ENCODE measurements at places on chromosomes 13 and 19.

- DNase-seq: no peak
Observed at GRCh38 chr13:33277946-33278345, 7.6 kb downstream of the STARD13 start.

DNA sequence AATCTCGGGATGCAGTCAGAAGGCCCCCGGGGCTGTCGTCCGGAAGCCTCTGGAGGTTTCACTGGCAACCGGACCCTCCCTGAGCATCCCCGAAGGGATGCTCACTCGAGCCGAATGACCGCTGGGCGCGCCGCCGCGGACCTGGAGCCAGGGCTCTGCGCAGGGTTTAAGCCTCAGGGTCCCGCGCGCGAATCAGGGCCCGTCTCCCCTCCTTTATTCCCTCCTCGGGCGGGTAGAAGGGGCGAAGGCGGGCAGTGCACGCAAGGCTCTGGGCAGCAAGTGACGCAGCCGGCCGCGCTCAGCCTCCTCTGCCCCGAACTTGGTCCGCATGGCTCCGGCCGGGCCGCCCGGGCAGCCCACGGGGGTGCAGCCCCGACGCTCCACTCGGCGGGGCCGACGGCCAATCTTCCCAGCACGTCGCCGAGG is 572 bp downstream of the SHISA2 start:
- DNase-seq: no peak

DNA sequence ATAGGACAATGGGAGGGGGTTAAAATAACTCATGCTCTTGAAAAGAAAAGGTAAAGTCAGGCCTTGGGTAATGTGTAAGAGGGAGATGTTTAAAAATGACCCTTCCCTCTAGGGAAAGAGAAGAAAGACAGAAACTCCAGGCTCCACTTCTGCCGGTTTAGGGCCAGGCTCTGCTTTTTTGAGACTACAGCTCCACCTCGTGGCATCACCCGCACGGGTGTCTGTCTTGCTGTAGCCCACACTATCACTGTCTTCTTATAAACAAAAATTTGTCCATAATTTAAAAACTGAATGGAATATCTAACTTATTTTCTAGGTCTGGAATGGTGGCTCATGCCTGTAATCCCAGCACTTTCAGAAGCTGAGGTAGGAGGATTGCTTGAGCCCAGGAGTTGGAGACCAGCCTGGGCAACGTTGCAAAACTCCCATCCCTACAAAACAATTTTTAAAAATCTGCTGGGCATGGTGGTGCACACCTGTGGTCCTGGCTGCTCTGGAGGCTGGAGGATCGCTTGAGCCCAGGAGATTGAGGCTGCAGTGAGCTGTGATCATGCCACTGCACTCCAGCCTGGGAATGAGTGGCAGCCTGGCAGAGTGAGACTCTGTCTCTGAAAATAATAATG is 65.1 kb upstream of the GTF3A start:
- DNase-seq: peak; percentile 27

DNA sequence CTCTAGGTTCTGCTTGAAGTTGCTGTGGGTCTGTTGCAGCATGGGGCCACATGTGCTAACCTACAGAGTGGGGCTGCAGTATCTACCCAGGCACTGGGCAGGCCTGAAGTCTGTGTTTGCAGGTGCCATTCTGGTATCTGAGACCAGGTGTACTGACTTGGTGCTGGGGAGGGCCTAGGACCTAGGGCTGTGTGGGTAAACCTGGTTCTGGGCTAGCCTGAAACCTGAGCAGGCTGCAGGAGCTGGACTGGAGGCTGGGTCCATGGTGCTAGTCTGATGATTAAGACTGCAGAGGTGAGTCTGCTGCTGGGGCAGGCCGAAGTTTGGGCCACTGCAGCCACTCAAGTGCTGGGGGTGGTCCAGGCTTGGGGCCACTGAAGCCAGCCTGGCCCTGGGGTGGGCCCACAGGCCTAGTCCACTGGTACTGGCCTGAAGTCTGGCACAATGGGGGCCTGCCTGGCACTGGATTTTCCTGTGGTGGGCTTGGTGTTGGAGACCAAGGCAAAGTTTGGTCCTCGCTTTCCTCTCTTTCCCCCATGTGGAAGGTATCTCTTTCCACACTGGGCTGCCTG is 310.6 kb downstream of the NDFIP2 start:
- no peak for DNase-seq

DNA sequence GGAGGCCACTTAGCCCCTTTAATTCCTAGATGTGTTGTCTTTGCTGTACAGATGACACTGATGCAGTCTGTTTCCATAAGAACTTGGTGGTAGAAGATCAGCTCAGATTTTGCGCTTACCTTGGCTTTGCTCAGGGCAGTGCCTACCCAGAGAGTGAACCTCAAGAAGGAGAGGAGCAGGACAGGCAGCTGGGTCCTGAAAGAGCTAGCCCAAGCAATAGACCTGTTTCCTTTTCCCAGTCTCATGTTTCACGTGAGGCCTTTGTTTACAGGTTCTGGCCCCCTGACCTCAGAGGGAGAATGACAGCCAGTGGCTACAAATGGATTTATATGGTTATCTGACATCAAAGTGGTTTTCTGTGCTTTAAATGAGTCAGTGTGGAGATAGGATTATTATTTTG is 40.1 kb downstream of the METTL21C start:
- no peak for DNase-seq

GRCh38 chr13:23979361-23980159 is 82.3 kb upstream of the C1QTNF9B start:
- no peak for DNase-seq

DNA sequence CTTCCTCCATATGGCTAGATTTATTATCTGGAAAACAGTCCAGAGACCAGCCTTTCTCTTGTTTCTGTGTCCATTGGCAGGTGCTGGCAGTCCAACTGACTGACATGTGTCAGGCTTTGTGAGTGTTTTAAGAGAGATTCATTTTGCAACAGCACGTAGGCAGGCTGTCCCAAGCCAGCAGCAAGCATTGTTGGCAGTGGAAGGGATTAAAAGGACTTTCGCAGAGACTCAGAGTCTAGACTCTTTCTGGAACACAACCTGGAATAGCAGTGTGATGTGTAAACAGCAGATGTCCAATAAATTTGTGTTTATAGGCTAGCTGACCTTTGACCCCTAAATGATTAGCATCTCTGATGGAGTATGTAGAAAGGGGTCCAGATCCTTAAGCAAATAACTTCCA is 222.2 kb upstream of the SERP2 start:
- DNase-seq: no peak

- peak; percentile 54 for DNase-seq
Observed at GRCh38 chr19:6021878-6022569, 44.1 kb upstream of the RANBP3 start.

- DNase-seq: no peak
Observed at GRCh38 chr13:38763446-38764381, 76.8 kb downstream of the FREM2 start.

DNA sequence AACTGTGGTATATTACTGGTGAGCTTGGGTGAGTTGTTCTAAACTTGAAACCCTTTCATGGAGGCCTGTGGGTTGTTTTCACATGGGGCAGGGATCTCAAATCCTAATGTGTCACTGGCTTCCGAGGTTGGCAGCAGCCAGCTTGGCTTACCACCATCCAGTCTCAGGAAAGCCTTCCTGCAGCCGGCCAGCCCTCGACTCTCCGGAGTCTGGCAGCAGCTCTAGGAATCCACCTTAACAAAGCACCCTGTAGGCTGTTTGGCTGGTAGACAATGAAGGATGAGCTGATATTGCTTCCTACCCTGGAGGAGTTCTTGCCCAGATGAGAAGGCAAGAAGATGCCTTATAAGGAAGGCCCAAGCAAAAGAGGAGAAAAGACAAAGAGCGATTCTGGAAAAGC is 188.3 kb downstream of the KLF12 start:
- no peak for DNase-seq

DNA sequence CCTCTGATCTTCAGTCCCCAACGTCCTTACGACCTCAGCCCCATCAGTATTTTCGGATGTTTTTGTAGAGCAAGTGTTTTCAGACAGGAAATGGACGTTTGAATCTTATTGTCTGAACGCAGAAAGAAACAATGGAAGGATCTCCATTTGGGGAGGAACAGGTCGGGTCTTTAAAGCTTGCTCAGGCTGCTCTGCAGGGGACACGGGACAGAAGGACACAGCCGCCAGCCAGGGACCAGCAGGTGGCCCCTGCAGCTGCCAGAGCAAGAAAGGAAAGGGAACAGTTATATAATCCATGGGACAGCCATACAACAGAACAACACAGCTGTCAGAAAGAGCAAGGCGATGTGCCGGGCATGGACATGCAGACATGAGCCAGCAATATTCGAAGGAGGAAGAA is 18.5 kb upstream of the IGLON5 start:
- no peak for DNase-seq

DNA sequence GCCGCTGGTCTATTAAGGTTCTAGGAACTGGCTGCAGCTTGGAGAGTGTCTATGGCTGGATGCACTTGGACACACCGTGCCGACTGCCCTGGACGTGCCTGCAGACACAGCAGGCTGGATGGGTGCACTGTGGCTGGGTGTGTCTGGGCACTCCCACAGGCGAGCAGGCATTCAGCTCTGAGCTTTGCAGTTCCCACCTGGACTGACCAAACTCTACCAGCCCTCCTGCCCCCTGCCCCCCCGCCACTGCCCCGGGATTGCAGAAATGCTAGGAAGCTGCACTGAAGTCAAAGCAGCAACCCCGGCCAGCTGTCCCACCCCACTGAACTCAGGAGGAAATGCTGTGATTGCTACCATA is 7.0 kb upstream of the LRP3 start:
- no peak for DNase-seq

GRCh38 chr19:48491793-48492123 is 19.9 kb downstream of the LMTK3 start:
- no peak for DNase-seq

Data from stimulated activated CD4-positive, alpha-beta T cell treated with anti-CD3 and anti-CD28 coated beads, TNF-alpha, amount 100 ng/mL, for 1 hour (primary cell).